ENCODE measurements at places on chromosomes 16 and 17.

DNA sequence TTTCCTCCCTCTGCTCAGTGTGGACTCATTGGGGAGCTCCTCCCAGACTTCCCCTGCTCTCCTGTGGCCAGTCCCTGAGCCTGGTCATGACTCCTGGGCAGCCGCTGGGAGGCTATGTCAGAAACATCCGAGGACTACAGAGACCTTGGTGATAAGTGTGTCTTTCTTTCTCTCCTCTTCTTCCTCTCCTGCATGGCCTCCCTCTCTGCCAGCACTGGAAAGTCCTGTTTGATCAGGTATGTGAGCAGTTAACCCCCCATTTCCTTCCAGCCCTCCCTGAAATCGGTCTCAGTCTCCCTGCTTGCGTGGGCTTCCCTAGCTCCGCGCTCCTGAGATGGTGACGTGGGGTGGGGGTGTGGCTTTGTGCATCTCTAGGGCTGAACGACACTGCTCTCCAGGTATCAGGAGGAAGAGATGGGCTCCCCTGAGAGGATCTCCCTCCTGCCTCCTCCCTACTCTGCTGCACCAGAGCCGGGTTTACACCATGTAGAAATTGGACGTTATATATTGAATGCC, 2.1 kb downstream of the RHBDL3 start:
- no peak for DNase-seq

- DNase-seq, result no peak
Observed at GRCh38 chr17:21132428-21132827, 5.7 kb downstream of the DHRS7B start.

DNA sequence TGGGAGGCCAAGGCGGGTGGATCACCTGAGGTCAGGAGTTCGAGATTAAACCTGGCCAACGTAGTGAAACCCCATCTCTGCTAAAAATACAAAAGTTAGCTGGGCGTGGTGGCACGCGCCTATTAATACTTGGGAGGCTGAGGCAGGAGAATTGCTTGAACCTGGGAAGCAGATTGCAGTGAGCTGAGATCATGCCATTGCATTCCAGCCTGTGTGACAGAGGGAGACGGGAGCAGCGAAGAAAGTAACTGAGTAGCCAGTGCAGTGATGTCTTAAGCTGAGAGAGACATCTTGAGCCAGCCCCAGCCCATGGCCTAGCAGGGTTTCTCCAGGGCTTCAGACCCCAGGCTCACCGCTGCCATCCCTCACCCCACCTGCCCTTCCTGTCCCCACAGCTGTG, 9.8 kb upstream of the SMIM5 start:
- no peak for DNase-seq

DNA sequence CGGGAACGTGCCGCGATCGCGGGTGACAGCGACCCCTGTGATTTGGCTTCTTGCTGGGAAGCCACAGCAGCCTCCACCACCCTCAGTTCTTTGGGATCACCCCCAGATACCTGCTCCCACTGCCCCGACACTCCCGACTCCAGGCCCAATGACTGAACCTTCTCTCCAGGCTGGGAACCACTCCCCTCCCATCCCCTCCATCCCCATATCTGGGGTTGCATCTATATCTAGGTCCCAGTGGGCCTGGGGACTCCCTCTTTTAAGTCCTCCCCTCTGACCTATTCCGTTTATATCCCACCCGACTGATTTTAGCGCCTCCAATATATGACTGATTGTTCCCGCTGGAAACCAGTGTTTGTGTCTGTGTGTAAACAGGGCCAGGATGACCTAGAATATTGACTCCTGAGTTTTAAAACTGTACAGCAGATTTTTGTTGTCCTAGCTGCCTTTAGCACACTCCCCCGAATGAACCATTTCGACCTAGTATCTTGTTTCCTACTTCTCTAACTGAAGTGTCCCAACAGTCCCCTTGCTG, 667 bp downstream of the PSMD3 start:
- no peak for DNase-seq

All from activated naive CD4-positive, alpha-beta T cell treated with anti-CD3 and anti-CD28 coated beads, Interleukin-2, amount 50 U/mL, for 72 hours (primary cell).